Left ventricle myocardium inferior (tissue), 1 donor: ENCODE measurements at places on chromosomes 3 and 15.

GRCh38 chr15:55494931-55495330, 13.1 kb downstream of the DNAAF4 start:
- DNase-seq: no peak

DNA sequence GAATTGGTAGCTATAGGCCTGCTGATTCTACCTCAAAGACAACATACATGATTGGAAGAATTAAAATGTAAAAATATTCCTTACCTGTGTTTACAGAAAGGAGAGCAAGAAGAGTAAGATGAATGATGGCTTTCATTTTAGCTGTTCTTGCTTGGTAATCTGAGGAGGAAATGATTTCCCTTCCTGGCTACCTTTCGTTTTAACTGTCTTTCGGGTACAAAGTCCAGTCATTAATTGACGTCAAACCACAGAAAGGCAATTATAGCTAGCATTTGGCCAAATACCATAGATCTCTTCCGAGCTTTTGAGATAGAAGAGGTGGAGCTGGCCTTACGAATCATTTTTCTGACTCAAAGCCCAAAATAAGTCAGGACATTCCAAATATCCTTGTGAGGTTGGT, at the start of gene MUC13:
Gene MUC13, minus strand, starts transcription at position 175 of the 400 bp plus-strand sequence. Its CDS starts 39 bp downstream, at position 136.
- DNase-seq: no peak

GRCh38 chr3:31754575-31755278, 222.0 kb downstream of the STT3B start:
- no peak for DNase-seq

DNA sequence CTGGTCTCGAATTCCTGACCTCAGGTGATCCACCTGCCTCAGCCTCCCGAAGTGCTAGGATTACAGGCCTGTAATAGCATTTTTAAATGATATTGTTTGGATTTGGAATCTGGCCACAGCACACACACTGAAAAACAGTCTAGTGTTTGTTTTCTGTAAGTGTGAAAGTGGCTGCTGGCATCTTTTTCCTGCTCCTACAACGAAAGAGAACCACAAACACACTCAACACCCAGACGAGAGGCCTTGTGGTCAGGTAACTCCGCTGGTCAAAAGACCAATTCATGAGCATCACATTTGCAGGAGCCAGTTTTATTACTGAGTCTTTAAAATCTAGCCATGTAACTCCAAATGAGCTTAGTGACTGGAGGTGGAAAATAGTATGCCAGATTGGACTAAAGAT, 50.2 kb downstream of the IMPG2 start:
- DNase-seq: no peak

DNA sequence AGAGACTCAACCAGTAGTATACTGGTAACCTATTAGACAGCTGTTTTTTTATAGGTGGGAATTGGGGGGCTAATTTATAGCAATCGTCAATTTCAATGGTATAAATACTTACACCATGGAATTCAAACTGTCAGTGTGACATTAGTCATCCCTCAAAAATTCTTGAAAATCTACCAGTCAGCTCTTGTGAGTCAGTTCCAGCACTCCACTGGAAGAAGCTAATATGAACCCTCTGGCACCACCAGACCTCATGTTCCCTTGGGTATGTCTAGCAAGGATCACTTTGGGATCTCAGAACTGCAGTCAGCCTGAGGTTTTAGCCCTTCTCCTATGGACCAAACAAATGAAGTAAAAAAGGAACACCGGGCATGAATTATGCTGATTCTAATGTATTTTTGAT, 11.8 kb upstream of the UACA start:
- no peak for DNase-seq

DNA sequence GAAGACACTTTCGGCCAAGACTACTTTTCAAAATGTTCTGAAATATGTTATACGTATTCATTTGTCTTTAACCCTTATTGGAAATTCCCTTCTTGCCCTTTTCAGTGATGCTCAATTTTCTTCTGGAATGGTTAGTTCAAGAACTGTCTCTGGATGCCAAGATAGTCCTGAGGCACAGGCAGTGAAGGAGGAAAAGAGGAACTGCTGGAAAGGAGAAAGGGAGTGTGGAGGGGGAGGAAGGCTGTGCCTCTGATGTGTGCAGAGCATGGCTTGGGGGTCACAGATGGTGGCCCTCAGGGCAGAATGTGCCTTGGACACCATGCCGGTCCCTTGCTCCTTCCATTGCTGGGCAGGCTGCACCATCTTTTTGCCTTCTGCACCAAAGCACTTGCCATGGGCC, 73.7 kb downstream of the CEP63 start:
- no peak for DNase-seq

DNA sequence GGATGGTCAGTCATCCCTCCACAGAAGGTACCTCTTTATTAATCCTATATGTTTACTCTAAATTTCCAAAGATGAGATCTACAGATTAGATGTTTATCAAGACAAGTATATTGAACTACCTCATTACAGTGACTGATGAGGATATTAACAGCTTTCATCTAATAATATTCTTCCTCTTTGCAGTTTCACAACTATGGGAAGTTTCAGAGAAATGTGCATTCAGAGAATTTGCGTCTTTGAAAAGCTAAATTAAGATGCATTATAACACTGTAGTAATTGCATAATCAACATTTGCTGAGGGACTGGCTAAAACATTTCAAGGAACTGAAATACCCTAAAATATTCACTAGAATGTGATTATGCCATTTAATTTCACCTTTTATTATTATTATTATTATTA, 46.7 kb downstream of the MCF2L2 start:
- DNase-seq: no peak

DNA sequence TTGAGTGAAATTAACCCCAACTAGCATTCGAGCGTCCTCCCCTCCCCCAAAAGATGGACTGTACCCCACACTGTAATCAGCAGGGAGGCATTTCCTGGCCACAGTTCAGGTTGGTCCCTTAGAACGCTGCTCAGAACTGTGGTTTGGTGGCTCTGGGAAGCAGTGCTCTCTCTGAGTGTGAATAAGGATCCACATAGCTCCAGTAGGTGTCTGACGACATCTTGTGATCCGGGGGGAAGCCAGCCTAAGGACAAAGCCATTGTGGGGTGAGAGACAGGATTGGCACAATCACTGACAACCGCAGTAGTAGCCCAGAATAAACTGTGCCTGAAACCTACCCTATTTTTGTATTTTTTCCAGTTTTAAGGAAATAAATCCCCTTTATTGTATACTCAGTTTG, 125.3 kb downstream of the IGF1R start:
- no peak for DNase-seq

DNA sequence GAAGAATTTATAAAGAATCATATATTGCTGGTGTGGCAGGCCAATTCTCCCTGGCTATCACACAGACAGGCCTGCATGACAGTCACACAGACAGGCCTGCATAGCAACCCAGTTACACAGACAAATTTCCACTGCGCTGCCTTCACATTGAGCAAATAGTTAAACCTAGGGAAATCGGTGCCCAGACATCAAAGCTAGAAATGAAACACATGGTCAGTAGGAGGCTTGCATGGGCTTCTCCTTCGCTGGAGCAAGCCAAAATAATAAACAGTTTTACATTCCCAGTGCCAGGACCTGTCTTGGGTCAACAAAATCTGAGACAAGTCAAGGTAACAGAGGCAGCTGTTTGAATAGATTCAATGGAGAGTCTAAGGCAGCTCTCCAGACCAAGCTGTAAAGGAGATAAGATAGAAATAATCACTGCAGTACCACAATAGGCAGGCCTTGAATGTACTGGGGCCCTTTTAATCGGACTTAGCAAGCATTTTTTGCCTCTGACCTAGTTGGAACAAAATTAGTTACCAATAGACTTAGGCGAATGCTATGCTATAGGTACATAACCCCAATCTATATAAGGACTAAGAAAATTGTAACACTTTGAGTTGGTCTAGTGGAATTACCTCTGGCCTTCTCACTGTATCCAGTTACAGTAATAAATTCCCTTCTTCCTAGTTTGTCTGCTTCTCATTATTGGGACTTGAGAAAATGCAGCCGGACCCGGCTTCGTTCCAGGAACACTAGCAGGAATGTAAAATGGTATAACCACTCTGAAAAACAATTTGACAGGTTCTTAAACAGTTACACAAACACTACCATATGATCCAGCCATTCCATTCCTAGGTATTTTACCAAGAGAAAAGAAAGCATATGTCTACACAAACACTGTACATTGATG, 274.7 kb upstream of the UBE2E2 start:
- DNase-seq: no peak

- no peak for DNase-seq
These were observed 200.7 kb upstream of the TTC14 start for GRCh38 chr3:180401226-180401625.

- no peak for DNase-seq
These were observed 217.7 kb upstream of the CGNL1 start for GRCh38 chr15:57158589-57158988.

GRCh38 chr15:81516012-81516411, 142.0 kb upstream of the TMC3 start:
- DNase-seq: no peak

- DNase-seq: no peak
These were observed 48.5 kb downstream of the GRIP2 start for GRCh38 chr3:14491396-14492190.

DNA sequence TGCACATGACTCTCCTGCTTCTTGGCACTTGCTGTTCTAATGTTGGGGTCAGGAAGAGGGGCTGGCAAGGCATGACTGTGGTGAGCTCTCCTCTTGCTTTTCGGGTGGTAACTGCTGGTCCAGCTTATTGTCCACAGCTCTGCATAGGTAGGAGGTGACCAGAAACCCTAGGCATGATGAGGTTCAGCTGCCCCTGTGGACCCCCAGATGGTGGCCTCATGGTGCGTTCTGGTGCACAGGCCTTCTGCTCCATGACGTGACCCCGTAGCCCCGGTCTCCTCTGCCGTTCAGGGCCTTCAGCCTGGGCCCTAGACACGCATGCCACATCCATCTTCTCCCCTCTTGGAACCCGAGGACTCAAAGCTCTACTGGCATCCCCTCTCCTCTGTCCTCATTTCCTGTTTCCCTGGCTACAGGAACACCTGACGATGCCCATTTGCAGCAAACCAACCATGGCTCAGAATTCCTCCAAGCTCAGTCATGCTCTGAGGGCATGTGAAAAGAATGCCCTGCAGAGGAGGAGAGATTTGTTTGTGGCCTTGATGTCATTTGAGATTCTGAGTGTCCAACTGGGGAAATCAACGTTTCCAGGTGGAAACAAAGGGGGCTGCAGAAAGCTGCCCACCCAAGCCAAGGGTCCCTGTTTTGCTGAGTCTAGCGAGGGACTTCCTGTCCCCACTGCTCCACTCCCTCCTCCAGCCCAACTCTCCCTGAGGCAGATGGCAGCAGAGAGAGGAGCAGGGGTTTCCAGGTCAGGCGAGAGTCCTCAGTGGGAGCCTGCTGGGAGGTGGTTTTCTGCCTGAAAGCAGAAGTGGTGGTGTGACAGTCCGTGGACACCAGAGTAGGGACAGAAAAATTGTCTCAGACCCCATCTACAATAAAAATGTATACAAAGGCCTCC, 198.7 kb upstream of the LYSMD4 start:
- DNase-seq: no peak

DNA sequence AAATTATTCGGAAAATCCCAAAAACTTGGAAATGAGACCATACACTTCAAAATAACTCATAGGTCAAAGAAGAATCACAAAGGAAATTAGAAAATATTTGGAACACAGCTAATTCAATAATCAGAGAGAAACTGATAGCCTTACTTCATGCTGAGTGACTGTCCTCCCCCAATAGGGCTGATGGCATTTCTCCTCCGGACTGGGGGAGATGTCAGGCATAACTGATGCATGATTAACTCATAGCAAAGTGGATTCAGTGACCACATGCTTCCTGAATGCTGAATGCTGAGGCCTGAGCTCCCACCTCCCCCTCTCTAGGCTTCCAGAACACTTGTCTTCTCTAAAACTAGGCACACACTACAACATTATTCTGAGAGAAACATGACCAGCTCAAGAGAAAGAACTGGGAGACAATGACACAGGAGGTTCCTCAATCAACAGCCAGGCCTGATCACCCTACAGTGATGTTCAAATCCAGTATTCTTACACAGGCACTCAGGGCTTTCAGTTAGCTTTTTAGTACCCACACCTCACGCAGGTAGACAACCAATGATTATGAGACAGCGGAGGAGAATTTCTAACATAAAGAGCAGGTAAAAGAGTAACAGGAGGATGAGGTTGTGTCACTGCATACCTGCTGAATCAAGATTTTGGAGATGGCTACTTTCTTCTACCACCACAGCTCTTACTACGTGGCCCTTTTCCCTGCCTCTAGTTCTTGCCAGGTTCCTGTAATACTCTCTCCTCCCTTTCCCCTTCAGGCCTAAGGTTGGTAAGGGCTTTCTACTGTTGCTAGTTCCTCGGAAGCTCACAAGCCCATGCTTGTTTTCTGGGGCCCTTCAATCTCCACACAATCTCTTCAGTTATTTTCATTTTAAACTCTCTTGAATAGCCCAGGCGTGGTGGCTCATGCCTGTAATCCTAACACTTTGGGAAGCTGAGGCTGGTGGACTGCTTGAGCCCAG, 96.1 kb downstream of the FMN1 start:
- DNase-seq: no peak

DNA sequence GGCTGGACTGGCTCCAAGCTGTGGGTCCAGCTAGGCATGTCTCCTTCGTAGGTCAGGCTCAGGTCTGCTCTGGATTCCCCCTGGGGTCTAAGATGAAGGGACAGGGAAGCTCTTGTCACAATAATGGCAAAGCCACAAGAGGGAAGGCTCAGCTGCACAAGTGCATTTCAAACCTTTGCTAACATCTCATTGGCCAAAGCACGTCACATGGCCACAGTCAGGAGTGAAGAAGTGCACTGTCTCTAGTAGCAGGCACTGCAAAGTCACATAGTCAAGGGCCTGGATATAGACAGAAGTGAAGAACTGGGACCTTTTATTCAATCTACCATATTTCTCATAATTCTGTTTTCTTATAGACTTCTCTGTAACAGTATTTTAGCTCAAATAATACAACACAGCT, 20.1 kb downstream of the DLEC1 start:
- no peak for DNase-seq

- DNase-seq: no peak
These were observed 104.5 kb downstream of the LSAMP start for GRCh38 chr3:116340680-116341216.

GRCh38 chr3:196684548-196685407, 27.3 kb downstream of the CEP19 start:
- peak; percentile 41 for DNase-seq

- DNase-seq: no peak
These were observed 262.7 kb downstream of the MEX3B start for GRCh38 chr15:81783076-81783475.

DNA sequence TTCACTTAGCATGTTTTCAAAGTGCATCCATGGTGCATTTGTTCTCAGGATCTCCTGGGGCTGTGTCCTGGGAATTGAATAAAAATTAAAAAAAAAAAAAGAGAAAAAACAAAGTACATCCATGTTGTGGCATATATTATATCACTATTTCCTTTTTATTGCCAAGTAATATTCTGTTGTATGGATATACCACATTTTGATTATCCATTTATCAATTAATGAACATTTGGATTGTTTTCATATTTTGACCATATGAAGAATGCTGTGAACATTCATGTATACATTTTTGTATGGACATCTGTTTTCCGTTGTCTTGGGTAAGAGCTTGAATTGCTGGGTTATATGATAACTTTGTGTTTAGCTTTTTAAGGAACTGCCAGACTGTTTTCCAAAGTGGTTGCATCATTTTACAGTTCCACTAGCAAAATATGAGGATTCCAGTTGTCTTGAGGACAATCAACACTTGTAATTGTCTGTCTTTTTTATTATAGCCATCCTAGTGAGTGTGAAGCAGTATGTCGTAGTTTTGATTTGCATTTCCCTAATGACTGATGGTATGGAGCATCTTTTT, 44.5 kb downstream of the CTDSPL2 start:
- DNase-seq: no peak
